Activated CD4-positive, alpha-beta T cell treated with anti-CD3 and anti-CD28 coated beads, Interleukin-2, amount 50 U/mL, for 24 hours (primary cell): ENCODE measurements at places on chromosomes 3 and 15.

DNA sequence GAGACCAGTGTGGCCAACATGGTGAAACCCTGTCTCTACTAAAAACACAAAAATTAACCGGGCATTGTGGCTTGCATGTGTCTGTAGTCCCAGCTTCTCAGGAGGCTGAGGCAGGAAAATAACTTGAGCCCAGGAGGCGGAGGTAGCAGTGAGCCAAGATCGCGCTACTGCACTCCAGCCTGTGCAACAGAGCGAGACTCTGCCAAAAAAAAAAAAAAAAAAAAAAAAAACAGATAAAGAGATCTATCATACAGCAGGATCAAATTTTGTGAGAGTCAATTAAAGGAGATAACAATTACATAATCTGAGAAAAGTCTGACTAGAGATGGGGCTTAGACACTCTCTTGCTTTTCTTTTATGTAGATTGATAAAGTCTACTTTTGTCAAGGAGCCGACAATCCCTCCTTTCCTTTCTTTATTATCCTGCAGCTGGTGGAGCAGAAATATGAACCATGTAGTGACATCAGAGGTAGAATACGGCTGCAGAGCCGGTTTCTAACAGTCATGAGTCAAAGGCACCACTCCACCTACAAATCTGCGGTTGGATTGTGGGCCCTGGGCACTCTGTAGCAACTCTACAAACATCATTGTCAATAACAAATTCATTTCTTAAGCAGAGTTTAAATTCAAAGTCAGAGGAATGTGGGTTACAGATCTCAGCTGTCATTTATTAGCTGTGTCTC is 9.0 kb downstream of the C2CD4A start:
- no peak for DNase-seq

DNA sequence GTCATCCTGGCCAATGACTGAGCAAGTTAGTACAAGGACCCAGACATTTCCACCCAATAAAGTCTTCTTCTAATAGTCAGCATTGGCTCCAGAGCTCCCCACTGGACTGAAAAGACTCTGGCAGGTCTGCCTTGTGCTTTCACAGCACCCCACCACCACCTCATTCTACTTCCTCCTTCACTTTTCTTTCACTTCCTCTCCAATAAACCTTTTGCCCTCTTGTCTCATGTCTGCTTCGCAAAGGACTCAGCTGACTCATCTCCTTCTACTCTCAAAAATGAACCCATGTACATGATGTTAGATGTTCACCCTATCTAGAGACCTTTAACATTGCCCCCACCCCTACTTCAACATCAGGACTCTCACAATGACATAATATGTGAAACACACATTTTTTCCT is 181.0 kb upstream of the PPP2R3A start:
- DNase-seq: no peak

DNA sequence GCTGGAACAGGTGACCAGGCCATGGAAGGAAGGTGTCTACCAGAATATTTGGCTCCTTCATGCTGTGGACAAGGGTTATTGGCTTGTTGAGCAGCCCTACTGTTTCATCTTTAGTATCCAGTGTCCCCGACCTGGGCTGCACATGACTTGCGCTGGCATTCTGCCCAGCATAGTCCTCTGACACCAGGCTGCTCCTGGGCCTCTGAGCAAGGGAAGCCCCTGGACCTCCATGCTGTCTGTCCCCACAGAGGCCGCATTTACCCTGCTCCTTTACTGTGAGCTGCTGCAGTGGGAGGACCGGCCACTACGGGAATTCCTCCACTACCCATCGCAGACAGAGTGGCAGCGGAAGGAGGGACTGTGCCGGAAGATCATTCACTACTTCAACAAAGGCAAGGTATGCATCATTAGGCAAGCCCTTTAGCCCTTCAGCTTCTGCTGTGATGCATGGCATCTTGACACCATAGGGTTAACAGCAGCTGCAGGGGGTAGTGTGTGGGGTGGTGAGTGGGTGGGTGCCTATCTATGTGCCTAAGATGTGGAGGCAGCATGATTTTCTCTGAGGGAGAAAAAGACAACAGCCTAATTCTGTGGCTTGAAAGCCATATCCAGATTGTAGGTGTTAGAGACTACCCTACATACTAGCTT is 44.0 kb upstream of the MANF start:
- no peak for DNase-seq

DNA sequence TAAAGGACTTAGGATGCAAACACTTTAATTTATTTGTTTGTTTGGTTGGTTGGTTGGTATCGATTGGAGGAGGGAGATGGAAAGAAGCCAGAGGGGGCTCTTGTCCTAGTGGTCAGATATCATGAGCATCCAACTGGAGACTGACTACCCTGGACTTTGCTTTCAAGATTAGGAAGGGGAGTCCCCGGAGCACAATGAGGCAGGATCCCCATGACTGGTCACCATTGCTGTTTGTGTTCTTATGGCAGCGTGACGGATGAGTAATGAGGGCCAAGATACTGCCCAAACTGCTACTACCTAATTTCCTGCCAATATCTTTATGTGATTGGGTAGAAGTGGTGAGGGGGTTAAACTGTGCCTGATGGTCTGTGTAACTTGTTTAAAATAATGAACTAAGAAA is 354.6 kb upstream of the ROPN1 start:
- DNase-seq: no peak

GRCh38 chr3:21989341-21990042 is 238.5 kb upstream of the ZNF385D start:
- DNase-seq: no peak

GRCh38 chr3:17626395-17626794 is 116.0 kb downstream of the TBC1D5 start:
- no peak for DNase-seq

DNA sequence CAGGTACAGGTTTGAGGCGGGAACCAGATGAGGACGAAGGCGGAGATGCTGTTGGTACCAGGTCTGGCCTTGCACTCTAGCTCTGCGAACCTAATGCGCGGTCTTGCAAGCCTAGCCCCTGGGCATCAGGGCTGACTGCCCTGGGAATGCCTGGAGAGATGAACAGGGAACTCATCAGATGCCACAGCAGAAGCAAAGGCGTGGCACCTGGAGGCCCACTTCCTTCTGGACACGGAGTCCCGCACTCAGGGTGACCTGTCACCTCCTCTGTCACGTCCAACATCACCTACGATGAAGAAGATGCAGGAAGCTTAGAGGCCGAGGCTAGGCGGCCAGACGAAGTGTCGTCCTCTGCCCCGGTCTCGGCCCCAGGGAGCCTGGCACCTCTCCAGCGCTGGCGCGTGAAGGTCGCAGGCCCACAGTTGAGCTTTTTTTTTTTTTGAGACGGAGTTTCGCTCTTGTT is 9.4 kb downstream of the RPLP1 start:
- no peak for DNase-seq

- DNase-seq: no peak
These were observed 180.0 kb downstream of the LSAMP start for GRCh38 chr3:116265320-116265695.

- no peak for DNase-seq
These were observed 3.5 kb upstream of the ISG20 start for GRCh38 chr15:88635318-88635717.

- DNase-seq: no peak
These were observed 66.0 kb upstream of the ARL8B start for GRCh38 chr3:5056111-5056391.

- DNase-seq: no peak
These were observed 237.6 kb downstream of the ITPR1 start for GRCh38 chr3:4730719-4731118.

- DNase-seq: peak; percentile 33
These were observed 106.6 kb upstream of the TMC3 start for GRCh38 chr15:81480645-81481053.

DNA sequence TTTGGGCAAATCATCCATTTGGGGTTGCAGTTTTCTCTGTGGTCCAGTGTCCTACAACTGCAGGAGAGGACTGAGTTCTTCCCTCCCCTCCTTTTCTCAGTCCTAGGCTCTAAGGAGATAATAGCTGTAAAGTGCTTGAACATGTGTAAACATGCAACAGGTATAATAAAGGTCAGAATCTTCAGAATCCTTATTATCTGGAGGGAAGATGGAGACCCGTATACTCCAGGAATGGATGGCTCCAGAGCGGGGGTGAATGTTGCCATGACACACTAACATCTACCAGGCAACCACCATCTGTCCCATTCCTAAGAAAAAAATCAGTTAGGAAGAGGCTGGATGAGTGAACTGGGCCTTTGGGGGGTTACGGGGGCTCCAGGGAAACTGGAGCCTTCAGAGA is 39.7 kb upstream of the GLCE start:
- no peak for DNase-seq

DNA sequence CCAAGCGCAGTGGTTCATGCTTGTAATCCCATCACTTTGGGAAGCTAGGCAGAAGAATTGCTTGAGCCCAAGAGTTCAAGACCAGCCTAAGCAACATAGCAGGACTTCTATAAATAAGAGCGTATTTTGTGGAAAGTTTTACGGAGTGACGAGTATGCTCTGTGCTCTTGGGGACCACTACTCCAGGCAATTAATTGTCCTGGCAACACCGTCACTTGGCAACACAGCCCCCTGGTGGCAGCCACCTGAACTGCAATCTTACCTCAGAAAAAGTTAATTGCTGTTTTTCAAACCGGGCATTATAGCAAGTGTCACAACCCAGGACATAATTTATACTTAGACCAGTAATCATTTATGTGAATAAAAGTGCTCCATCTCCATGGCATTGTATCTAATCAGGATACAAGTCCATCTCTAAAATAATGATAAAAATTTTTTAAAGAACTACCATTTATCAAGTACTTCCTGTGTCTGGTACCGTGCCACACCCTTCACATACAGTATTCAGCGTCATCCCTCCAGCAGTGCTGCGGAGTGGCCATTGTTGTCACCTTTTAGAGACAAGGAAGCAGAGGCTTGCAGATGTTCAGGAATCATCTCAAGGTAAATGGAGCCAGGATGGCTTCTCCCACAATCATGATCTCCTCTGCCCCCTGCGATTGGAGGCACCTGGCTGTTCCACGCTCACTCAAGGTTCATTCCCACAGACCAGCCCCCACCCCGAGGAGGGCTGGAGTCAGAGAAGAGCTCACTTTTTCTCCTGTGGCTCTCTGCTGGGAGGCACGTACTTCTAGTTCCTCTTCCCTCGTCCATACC is 34.5 kb downstream of the PLA2G4D start:
- DNase-seq: peak; percentile 57

DNA sequence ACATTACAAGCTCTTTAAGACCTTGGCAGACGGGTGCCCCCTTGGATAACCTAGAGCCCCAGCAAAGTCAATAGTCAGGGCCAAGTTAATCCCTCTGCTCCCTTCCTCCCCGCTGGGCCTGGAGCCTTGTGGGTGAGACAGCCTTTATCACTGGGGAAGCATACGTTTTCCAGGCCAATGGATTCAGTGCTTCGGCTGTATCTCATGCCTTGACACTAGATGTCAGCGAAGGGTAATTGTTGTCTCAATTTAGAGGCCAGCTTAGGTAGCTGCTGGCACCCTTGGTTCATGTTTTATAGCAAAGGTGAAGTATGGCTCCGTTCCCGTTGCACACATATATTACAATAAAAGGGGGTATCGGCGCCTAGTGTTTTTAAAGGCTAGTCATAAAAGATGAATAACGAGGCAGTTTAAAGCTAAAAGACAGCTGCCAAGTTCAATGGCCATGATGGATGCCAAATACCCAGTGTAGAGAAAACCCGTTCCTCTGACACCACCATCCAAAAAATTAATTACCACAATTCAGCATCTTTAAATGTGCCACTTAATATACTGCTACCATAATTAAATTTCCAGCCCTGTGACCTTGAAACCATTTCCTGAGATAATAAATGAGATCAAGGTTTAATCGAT is 52.3 kb upstream of the BNIP2 start:
- DNase-seq: no peak

GRCh38 chr3:76308541-76308940 is 523.2 kb upstream of the ZNF717 start:
- no peak for DNase-seq
